ENCODE measurements at places on chromosomes 5 and 9.

DNA sequence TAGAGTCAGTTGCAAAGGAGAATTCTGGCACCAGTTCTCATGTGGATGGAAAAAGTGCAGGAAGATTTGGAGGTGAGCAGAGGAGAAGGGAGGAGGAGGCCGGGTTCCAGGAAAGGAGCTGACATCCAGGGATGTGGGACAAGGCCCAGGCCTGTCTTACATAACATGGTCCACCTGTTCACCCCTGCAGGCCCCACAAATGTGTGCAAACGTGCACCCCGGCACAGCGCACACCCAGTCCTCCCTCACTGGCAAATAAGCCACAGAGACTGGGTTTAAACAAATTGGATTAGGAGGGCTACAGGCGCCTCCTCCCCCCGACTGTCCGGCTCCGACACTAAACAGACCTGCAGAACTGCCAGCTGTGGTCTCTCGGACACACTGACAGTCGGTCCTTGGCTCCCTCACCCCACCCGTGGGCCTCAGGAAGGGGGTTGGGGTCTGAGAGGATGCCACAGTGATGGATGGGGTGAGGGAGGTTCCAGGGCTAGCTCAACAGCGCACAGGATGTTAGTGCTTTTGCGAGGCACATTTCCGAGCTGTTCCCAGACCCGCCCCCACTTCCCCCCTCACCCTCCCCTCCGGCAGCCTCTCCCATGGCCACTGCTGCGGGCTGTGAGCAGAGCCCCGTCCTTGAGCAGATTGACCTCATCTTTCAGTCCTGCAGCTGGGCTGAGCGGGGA is 43.4 kb upstream of the IL17B start:
- no peak for DNase-seq

DNA sequence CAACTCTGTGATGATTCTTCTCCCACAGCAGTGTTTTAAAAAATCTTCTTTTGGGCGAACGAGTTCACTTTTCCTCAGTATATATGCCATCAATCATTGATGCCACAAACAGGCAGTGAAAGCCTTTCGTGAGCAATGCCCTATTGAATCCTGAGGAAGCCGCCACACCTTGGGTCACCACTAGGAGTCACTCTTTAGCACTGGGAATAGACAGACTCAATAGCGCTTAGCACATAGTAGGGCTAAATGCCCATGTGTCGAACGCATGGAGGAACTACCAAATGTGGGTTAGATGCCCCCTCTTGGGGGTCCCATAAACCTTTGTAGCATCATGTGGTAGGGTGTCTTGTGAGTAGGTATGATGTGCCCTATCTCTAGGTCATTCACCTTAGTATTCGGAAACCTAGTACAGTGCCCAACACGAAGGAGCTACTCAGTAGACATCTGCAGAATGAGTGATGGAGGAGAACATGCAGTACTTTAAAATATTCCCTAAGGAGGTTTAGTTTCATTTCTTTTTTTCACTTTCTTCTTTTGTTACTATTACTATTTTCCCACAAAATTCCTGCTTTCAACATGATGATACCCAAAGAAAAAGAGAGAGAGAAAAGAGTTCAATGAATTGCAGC is 603.7 kb downstream of the BNC2 start:
- no peak for DNase-seq

DNA sequence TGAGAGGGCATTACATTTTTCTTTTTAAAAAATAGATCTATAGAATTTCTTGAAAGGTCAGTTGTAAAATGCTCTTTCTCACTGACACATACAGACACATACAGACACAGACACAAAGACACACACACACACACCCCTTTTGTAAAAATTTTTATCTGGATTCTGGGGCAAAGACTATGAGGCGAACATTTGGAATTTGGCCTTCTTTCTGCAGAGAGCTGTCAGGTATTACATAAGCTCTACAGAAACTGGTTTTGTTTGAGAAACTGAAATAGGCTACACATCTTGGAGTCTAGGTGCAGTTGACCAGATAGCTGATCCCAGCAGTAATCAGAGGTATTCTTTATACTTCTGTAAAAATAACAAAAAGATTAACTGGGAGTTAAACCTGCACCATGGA is 315.9 kb upstream of the RPS23 start:
- DNase-seq, result no peak

DNA sequence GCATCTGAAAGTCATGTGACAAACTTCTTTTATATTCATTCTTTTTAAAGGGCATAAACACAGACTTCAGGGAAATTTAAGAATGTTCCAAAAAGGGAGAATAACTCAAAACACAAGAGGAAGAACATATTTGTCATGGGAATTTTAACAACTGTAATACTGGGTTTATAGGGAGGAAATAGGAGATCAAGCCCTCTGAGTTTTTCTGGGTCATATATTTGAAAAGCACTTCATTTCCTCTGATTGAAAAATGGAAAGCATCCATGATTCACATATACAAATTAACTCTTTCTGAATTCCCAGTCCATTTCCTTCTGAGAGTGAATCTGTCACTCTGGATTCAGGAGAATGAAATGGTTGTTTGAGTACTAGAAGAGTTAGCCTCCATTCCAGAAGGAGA is 26.8 kb downstream of the LURAP1L start:
- DNase-seq, result no peak

DNA sequence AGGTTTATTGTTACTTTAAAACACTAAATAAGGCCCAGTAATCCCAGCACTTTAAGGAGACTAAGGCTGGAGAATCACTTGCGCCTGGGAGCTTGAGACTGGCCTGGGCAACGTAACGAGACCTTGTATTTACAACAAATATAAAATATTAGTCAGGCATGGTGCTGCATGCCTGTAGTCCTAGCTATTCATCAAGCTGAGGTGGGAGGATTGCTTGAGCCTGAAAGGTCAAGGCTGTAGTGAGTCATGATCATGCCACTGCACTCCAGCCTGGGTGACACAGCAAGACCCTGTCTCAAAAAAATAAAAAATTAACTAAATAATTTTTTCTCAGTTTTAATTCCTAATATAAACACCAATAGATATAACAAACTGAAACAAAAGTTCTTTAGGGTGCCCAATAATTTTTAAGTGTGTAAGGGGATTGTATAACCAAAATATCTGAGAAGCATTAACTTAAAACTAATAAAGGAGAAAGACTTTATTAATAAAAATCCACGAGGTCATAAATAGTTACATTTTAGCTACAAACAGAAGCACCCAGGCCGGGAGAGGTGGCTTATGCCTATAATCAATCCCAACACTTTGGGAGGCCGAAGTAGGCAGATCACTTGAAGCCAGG is 32.7 kb downstream of the FAM13B start:
- no peak for DNase-seq

GRCh38 chr5:11047625-11048024 is 286.6 kb upstream of the DAP start:
- no peak for DNase-seq
